ENCODE measurements at places on chromosomes 12 and 14.

- no peak for DNase-seq
These were observed 95.9 kb downstream of the TSPAN9 start for GRCh38 chr12:3173008-3173553.

- DNase-seq = no peak
These were observed 8.0 kb upstream of the ACTR10 start for GRCh38 chr14:58191763-58192601.

GRCh38 chr14:104458845-104459244 is 120.7 kb upstream of the C14orf180 start:
- DNase-seq = no peak

GRCh38 chr14:80354860-80355581 is 143.7 kb upstream of the DIO2 start:
- no peak for DNase-seq

- no peak for DNase-seq
These were observed 32.6 kb downstream of the NUAK1 start for GRCh38 chr12:106106061-106106566.

DNA sequence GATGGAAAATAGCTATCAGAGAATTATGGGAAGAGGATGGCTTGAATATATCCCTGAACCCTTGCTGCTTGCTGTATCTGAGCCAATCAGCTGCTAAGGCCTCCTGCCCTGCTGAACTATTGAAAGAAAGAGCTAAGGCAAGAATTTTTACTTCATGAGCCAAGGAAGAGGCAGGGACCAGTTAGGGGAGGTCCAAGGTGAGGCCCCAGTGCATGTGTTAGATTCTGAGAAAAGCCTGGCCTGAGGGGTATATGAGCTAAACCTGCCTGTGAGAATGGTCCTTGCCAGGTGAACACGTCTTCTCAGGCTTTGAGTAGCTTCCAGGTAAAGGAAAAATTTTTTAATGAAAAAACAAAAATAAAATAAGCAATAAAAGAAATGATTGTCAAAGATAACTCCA is 218.0 kb downstream of the SYT1 start:
- no peak for DNase-seq

GRCh38 chr12:8687846-8688601 is 9.8 kb upstream of the RIMKLB start:
- DNase-seq = peak; percentile 59

GRCh38 chr12:64088431-64089349 is 133.4 kb downstream of the KICS2 start:
- DNase-seq = peak; percentile 84

- peak; percentile 58 for DNase-seq
These were observed at the start of gene KDM2B for GRCh38 chr12:121580959-121581685. KDM2B (minus strand) TSS chr12:121581023; CDS start chr12:121580911, 112 bp downstream.

GRCh38 chr12:81626406-81626805 is 132.7 kb downstream of the PPFIA2 start:
- DNase-seq = no peak
